ENCODE measurements at places on chromosomes 3 and 15.

GRCh38 chr3:119570229-119570628 is 9.1 kb upstream of the ADPRH start:
- no peak for DNase-seq

- no peak for DNase-seq
These were observed 39.3 kb downstream of the BDH1 start for GRCh38 chr3:197516517-197516889.

DNA sequence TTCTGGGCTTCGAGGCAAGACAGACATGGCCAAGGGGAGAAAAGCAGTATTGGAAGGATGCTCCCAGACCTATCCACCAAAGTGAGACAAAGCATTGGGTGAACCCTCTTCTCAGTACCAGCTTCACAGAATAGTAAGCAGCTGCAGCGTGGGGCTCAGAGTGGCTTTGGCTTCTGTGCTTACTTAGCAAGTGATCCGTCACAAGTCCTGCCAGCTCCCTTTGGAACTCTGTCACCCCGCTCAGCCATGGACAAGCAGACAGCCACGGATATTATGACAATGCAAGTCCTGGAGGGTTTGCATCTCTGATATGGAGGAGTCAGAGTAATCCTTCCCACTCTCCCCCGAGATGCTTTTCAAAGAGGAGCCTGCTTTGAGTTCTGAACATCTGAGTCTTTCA is 90.8 kb downstream of the SLCO3A1 start:
- no peak for DNase-seq

DNA sequence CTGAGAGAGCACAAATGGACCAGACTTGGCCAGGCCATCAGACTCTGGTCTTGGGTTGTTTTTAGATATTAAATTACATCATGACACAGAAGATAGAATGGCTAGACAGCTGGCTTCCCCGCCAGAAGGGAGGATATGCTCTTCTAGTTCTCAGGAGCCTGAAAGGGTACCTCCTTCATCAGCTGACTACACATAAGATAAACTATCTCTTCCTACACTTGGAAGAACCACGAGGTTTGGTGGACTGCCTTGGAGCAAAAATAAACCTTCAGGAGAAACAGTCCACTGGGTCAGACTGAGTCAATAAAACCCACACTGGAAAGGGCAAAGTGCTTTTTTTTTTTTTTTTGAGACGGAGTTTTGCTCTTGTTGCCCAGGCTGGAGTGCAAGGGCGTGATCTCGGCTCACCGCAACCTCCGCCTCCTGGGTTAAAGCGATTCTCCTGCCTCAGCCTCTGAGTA is 26.3 kb upstream of the DYNC1LI1 start:
- no peak for DNase-seq

DNA sequence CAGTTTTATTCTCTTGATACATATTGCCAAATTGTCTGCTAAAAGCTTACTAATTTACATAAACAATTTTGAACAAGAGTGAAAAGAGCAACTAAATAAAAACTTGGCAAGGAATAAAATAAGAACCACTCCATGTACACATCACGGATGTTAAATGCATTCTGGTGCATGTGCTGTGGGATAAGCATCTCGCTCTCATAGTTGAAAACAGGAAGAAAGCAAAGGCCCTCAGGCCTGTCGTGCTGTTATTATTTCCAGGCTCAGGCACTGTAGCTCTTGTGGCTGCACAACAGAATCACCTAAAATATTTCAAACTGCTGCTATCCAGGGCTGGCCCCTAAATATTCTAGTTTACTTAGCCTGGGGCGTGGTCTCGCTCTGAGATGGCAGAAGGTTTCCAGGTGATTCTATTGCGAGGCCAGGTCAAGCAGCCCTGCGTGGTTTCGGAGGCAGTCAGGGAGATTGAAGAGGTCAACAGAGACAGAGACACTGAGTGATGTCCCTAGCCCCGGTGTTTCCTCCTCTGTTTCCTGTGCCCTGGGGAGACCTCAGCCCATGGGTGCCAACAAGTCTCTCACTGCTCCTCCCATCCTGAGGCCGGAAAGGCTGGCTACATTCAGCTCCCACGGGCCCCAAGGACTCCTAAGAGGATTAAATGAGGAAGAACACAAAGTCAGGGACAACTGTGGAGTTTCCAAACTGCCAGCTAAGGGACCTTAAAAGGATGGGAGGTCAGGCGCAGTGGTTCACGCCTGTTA is 18.2 kb upstream of the PDIA5 start:
- DNase-seq: no peak

DNA sequence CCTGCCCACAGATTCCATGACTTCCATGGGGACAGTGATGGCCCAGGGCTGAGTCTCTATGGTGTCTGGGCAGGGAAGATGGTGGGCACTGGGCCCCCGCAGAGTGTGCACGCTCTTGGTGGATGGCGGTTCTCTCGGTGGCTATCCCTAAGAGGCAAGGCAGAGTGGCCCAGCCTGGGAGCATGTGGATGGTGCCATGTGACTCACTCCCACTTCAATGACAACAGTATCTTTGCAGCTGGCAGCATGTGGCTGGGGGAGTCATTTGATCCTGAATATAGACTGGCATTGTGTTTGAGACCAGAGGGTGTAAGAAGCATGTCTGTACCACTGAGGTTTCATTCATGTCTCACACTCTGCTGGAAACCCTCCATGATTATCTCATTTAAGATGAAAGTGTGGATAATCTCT is 101.2 kb downstream of the CORO2B start:
- DNase-seq: no peak

DNA sequence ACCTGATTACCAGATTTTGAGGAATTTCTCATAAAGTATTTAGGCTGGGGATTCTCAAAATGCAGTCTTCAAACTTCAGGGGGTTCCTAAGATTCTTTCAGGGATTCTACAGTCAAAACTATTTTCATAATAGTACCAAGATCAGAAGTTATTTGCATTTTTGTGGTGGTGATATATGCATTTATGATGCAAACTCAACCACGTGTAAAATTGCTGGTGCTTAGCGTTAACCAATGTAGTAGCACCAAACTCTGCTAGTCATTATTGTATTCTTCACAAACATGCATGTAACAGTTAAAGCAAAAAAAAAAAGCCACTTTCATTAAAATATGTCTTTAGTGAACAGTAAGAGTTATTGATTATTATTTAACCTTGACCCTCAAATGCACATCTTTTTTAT is 274.9 kb upstream of the DNAJC19 start:
- no peak for DNase-seq

- DNase-seq: no peak
These were observed 468.9 kb upstream of the UBE2E2 start for GRCh38 chr3:22734207-22734606.

DNA sequence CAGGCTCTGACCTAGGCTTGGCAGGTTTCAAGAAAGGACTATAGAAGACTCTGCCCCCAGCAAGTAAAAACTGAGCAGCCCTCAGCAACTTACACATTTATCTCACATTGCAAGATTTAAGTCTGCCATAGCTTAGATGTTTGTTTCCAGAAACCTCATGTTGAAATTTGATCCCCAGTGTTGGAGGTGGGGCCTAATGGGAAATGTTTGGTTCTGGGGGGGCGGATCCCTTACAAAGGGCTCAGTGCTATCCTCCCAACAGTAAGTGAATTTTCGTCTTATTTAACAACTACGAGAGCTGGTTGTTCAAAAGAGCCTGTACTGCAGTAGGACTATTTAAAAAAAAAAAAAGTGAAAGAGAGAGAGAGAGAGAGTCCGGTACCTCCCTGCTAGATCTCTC is 125.2 kb upstream of the PROK2 start:
- DNase-seq: no peak

- DNase-seq: no peak
These were observed 135.4 kb downstream of the RAB11A start for GRCh38 chr15:66004618-66005262.

DNA sequence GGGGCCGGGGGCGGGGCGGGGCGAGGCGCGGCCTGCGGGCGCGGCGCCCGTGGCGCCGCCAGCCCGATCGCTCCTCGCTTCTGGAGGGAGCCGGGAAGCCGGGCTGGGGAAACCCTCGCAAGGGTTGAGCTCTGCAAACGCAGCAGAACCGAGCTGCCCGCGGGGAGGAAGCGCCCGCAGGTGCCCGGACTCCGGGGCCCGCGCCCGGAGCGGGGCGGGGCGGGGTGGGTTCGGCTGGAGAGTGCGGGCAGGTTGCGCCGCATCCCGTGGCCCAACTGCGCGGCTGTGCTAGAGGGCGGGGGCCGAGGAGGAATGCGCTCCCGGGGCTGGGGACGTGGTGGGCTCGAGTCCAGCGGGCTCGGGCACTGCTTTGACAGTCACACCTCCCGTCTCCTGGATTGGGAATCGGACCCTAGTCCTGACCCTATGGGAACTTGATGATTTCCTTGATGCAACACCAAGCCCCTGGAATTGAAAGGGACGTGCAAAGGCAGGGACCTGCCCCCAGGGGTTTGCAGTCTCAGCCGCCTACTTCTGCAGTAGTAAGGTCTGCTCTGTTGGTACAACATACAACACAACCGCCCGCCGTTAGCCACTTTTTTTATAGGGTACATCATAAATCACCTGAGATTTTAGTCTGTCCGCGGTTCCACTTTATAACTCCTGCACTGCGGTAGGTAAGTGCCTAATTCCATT is 34.3 kb downstream of the ZBTB38 start:
- peak; percentile 48 for DNase-seq

DNA sequence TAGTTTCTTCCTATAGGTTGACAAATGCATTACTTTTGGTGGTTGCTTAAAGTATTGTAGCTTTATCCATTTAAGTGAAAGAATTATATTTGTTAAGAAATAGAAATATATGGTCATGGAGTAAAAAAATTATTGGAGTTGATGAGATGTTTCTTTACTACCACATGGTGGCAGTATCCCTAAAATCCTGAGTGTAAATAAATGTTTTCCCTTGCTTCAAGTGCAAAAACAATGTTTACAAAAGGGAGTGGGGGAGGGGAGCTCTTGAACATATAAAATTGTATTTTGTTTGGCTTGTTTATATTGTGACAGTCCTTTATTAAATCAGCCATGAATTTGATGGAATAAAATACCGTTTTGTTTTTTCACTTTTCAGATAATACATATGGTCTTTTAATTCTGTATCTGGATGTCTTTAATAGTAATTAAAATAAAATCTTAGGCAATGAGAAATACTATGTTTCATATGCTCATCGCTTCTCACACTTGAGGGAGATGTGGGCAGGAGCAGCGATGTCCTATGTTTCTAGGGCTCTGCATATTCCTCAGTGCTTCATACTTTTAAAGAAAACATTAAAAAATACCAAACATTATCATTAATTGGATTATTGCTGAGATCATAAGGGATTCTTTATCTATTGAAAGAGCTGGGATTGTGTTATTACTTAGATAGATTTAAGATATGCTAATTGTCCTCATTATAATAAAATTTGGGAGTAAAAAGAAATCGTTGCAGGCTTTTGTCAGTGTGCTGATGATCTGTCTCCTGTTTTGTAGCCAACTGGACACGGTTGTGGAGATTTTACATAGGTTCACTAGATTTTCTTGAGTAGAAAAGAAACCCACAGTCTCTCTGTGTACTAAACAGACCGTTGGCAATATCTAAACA is 349.7 kb downstream of the TUSC7 start:
- DNase-seq: no peak

GRCh38 chr3:152961323-152961722 is 126.4 kb downstream of the P2RY1 start:
- no peak for DNase-seq

DNA sequence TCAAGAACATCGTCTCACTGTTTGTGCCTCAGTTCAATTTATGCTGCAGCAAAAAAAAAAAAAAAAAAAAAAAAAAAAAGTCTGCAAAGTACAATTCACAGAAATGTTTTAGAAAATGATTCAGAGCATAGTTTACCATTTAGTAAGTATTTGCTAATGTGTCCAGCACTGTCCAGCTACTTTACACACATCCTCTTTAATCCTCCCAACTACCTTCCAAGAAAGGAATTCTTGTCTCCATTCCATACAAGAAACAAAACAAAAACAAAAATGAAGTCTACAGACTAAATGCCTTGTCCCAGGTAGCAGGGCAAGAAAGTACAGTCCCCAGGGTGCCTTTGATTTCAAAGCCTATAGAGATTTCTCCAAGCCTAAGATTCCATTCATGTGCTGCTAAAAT is 38.9 kb upstream of the SNTN start:
- no peak for DNase-seq

DNA sequence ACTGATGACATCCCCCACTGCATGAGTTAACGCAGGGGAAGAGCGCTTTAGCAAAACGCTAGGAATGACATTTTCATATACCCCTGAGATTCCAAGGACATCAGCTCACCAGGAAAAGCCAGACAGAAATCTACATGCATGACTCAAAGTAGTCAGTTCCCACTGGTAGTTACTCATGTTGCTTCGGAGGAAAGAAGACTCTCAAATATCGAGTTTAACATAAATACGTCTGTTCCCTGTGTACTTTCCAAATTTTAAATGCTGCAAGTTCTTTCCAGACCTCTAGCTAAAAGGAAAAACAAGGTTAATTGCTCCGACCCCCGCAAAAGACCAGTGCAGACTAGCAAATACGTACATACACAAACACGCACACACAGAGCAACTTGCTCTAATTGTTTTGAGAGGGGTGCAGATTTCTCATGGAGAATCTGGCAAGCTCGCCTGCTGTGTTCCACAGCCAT is 115.4 kb upstream of the PRICKLE2 start:
- no peak for DNase-seq

GRCh38 chr3:131796558-131797198 is 238.1 kb downstream of the CPNE4 start:
- no peak for DNase-seq

DNA sequence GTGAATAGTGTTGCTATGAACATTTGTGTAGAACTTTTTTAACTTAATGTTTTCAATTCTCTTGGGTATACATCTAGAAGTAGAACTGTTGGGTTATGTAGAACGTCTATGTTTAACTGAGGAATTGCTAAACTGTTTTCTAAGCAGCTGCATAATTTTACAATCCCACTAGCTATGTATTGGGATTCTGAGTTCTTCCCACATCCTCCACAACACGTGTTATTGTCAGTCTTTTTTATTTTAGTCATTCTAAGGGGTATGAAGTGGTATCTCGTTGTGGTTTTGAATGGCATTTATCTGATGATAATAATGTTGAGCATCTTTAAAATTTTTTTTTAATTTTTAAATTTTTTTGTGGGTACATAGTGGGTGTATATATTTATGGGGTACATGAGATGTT is 55.0 kb upstream of the NPHP3 start:
- no peak for DNase-seq

GRCh38 chr3:150278195-150278594 is 129.9 kb upstream of the TSC22D2 start:
- DNase-seq: no peak

DNA sequence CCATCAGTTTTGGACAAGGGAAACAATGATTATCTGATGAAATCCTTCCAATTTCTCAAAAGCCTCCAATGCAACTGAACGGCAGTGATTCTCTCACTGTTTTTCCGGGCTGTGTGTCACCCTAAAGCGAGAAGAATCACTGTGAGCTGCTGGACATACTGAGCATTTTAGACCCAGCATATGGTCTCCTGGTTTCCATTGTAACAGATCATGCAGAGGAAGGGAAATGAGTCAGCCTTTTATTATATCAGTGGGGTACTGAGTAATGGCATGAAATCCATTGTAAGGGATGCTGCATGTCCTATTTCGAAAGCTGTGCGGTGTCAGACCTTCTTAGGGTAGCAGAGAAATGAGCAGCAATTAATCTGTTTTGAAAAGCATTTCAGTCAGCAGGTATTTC is 287.1 kb downstream of the IL5RA start:
- no peak for DNase-seq

Measured in T-helper 17 cell (primary cell).